ENCODE measurements at places on chromosomes 3 and 15.

GRCh38 chr15:62391641-62392262 lies 226.7 kb upstream of the C2CD4B start:
- peak; percentile 59 for DNase-seq

GRCh38 chr3:123071581-123071980 lies 4.8 kb downstream of the PDIA5 start:
- DNase-seq, result no peak

DNA sequence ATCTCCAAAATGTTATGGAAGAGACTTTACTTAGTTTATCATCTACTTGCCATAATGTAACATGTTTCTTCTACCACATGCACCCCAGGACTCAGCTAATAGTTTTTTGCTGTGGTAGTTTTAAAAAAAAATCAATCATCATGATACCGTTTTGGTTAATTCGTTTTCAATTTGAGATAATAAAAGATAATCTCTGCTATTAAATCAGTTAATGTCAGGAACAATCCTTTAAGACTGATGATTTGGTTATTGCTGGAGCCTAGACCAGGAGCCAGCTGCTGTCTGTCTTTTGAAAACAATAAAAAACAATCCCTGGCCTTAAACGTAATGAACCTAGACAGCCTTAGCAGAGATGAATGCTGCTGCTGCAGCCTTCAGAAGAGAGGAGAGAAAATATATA lies 403.7 kb downstream of the OXSM start:
- no peak for DNase-seq

DNA sequence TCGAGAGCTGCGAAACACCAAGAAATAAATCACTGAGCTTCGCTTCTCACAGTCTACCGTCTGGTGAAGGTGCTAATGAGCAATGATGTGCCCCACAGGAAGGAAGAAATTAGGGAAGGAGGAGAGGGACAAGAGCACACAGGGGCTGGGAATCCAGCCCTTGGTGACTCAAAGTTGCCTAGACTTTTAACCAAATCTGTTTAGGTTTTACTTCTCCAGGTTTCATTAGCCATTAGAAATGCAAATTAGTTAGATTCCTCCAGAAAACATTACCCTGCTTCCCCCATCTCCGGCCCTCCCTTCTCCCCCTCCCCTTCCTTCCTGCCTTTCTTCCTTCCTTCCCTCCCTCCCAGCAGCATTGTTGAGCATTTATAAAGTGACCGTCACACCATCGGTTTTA lies 59.3 kb upstream of the UBE2E1 start:
- DNase-seq, result no peak

DNA sequence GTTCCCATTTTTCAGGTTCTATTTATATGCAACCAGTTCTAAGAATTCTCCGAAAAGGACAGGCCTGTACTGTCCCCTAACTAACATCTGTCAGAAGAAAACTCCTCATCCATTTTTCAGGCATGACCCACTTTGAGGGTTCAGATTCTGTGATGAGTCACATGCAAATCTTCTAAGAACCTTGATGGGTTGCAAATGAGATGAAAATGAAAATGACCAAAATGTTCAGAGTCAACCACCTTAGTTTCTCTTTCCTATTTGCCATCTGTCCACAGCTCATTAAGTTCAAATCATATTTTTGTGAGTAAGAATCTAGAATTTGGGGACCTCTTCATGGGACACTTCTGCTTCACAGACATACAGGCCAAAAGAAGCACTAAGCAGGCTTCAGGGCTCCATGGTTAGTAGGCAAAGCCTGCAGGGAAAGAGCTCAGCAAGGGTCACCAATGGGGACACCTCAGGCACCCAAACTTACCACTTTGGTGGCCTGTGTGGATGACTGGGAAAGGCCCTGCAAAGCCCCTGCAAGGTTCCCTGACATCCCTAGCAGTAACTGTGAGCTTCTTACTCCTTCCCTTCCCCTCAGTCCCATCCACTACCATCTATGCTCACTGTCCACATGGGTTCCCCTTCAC lies 122.0 kb downstream of the WDR76 start:
- DNase-seq, result no peak

DNA sequence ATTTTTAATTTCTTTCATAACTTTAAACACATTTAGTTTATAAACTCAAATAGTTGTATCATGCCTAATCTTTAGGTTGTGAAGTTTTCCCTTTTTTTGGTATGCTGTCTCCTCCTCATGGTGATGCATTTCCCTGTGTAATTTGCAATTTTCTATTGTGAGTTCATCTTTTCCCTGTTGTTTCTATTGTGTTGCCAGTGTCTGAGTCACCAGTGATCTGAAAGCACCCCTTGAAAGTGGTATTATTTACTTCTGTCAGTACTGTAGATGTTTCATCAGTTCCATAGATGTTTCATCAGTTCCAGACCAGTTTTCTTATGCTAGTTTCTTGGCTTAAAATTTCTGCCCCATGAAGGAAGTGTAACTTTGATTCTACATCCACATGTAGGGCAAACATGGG lies 80.6 kb downstream of the OXSM start:
- DNase-seq, result no peak

- no peak for DNase-seq
Observed at GRCh38 chr3:31613654-31614053, 80.9 kb downstream of the STT3B start.

- DNase-seq, result no peak
Observed at GRCh38 chr15:76192715-76193114, 118.6 kb downstream of the ETFA start.

DNA sequence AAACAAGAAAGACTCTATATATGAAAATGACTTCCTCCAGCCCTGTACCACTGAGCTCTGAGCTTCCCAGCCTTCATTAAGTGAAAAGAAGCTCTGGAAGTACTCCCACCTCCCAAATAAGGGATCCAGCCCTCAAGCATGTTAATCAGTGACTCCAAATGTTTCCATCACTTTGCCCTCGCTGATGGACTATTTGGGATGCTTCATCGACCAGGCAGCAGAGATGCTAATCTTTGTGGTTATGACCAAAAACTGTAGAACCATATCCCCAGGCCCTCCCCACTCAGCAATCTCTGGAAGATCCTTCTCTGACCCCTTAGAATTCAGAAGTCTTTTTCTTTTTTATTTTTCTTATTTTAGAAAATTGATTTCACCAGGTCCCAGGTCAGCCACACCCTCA lies 2.3 kb upstream of the CTDSPL start:
- DNase-seq, result no peak

DNA sequence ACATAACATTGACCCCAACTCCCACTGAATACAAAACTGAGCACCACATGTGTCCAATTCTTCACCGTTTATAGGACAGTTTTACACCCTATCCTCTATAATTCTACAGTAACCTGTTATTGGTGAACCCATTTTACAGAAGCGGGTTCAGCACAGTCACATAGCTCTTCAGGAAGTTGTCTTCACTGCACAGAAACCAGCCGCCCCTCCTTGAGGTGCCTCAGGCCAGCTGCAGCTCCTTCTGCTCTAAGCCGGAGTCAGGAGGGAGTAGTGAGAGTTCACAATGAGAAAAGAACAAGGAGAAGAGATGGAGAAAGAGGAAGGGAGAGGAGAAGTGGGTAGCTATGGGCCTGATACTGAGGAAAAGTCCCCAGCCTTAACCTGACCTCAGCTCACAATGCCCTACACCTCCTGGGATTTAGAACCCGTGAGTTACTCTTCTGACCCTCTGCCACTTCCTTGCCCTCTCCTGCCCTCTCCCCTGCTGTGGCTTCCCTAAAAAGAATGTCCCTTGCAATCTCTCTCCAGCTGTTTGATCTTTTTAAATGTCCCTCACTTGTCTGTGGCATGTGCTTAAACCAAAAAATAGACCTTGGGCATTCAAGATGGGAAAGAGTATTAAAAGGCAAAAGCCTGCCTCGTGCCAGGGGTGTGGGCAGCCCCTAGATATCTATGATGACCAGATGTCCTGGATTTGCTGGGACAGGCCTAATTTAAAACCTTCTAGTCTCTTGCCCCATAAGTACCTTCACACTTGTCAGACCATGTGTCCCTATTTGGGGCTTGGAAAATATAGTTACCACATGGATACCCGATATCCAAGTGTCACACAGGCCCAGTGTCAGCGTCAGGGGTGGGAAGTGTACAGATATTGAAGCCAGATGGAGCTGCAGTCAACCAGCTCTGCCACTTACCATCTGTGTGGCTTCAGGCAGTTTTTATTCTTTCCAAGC lies 71.3 kb upstream of the HES1 start:
- no peak for DNase-seq

DNA sequence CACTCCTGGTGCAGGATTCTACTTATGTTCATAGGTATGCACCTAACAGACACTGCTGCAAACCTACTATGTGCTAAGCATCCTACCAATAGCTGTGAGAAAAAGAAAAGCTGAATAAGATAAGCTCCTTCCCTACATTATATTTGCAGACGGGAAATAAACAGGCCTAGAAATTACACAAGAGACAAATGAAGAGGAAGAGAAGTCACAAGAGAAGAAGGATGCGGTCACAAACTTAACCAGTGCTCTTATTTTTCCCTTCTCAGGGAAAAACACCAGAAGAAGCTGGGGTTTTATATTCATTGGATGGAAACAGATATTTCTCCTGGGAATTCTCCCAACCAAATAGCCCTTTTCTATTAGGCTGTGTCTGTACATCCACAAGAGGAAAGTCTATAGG lies 109.7 kb upstream of the TRIM42 start:
- DNase-seq, result no peak

- no peak for DNase-seq
Observed at GRCh38 chr3:141998669-141999290, 122.3 kb downstream of the ATP1B3 start.

GRCh38 chr3:16186565-16186964 lies 12.1 kb downstream of the GALNT15 start:
- DNase-seq, result no peak

DNA sequence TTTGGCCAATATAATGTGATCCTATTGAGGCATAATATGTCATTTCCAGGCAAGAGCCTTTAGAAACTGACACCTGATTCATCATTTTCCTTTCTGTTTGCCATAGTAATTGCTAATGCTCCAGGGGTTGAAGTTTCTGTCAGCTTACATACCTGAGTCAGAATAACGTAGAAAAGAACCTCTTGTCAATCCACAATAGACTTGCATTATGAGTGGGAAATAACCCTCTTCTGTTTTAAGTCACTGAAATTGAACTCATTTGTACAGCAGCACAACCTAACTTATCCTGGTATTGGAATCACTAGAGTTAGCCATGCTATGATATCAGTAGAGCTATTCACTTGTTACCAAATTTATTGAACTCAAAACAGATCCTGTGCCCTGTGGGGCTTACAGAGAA lies 101.7 kb upstream of the TP63 start:
- DNase-seq, result no peak

DNA sequence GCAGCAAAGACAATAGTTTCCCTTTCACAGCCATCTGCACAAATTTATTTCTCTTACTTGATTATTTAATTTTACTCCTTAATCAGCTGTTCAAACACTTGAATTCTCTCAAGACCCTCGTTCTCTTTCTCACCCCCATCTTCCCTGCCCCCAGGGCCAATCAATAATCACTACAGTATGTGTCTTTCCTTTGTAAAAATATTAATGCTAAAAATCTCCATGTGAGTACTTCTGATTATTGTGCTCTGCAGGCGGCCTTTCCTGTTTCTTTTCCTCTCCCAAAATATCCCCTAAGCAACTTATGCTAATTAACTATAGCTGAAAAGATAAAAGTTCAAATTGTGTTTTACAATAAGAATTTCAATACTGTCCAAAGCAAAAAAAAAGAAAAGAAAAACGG lies 617.0 kb upstream of the CBLB start:
- DNase-seq, result no peak

- DNase-seq, result no peak
Observed at GRCh38 chr3:153897842-153898241, 223.3 kb upstream of the ARHGEF26 start.

GRCh38 chr3:112742934-112743333 lies 102.0 kb upstream of the CCDC80 start:
- DNase-seq, result no peak

GRCh38 chr3:194877291-194878119 lies 191.8 kb downstream of the FAM43A start:
- peak; percentile 29 for DNase-seq

- DNase-seq, result no peak
Observed at GRCh38 chr15:98150536-98150935, 190.0 kb downstream of the ARRDC4 start.

- DNase-seq, result no peak
Observed at GRCh38 chr3:36733162-36733696, 31.1 kb downstream of the DCLK3 start.

DNA sequence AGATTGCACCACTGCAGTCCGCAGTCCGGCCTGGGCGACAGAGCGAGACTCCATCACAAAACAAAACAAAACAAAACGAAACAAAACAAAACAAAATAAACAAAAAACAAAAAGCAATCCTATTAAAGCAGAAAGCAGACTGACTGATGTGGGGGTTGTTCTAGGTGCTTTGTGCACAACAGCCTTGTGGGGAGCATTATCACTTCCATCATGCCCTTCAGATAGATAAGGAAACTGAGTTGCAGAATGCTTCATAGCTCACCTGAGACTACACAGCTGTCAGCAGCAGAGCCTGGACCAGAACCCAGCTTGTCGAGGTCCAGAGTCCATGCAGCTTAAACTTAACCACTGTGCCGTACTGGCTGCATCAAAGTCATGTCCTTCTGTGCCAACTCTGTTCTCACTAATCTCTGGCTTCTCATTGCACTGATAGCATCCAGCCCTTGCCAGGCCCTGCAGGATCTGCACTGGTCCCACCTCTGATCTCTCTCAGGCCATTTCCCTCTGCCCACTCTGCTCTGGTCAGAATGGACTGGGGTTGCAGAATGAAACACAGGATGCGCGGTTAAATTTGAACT lies 47.6 kb upstream of the MRPS22 start:
- no peak for DNase-seq

DNA sequence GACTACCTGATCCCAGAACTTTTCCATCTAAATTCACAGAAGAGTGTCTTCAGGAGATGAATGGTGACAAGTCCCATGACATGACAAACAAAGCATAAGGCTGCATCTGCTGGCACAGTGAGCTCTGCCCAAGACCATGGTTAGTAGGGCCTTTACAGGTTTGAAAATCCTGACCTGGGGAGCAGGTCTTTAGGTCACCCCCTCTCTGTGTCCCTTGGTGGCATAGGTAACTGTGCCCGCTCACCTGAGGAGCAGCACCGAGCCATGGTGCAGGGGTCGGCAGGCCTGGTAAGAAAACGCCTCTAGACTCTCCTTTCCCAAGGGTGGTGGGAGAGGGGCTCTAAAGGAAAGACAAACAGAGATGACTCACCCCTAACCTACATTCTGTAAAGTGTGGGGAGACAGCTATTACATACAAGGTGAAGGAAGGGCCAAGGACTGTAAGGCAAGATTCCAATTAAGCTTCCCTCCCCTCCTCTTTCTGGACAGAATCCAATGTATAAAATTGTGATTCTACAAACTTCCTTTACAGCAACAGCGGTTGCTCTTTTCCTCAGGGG lies 74.0 kb downstream of the SATB1 start:
- DNase-seq, result no peak

GRCh38 chr3:12944849-12945248 lies 103.5 kb upstream of the RPL32 start:
- DNase-seq, result no peak

- no peak for DNase-seq
Observed at GRCh38 chr3:71317140-71317539, 266.4 kb downstream of the FOXP1 start.

GRCh38 chr15:65833501-65834205 lies 35.6 kb upstream of the RAB11A start:
- peak; percentile 65 for DNase-seq

- DNase-seq, result no peak
Observed at GRCh38 chr3:148044151-148044550, 635.0 kb downstream of the ZIC1 start.

Measured in thyroid gland (tissue), 4 donors.